Naive thymus-derived CD8-positive, alpha-beta T cell (primary cell): ENCODE measurements at places on chromosomes 7 and 10. TPM values are rescaled to one million over a fixed set of nuclear protein-coding genes. Genes with fewer than 3 reads are reported as not detected.

The FAM25G gene
- polyA plus RNA-seq: not detected

The AASS gene
- 1.9 TPM for polyA plus RNA-seq

The FOXP2 gene
- not detected for polyA plus RNA-seq

The MACROH2A2 gene
- 6.1 TPM for polyA plus RNA-seq

The NKX2-3 gene
- polyA plus RNA-seq: not detected

The LEP gene
- polyA plus RNA-seq: not detected

The SLC29A4 gene
- 0.27 TPM for polyA plus RNA-seq

The INA gene
- not detected for polyA plus RNA-seq

The ERVW-1 gene
- polyA plus RNA-seq: not detected

The PIK3CG gene
- 23.0 TPM for polyA plus RNA-seq

The TUBAL3 gene
- polyA plus RNA-seq: not detected

The MOGAT3 gene
- polyA plus RNA-seq: not detected
